ENCODE measurements at places on chromosomes 3 and 15.

- no peak for DNase-seq
These were observed 165.8 kb downstream of the NUP210 start for GRCh38 chr3:13254028-13254951.

DNA sequence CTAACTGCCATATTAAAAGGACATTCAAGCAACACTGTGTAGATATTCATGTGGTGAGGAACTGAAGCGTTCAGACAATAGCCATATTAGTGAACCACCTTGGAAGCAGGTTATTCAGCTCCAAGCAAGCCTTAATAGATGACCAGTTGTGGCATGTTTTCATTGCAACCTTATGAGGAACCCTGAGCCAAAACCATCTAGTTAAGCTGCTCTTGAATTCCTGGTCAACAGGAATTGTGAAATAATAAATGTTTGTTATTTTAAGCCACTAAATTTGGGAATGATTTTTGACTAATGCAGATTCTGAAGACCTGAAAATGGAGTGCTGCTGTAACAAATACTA, 73.0 kb downstream of the SPRED1 start:
- DNase-seq = no peak

DNA sequence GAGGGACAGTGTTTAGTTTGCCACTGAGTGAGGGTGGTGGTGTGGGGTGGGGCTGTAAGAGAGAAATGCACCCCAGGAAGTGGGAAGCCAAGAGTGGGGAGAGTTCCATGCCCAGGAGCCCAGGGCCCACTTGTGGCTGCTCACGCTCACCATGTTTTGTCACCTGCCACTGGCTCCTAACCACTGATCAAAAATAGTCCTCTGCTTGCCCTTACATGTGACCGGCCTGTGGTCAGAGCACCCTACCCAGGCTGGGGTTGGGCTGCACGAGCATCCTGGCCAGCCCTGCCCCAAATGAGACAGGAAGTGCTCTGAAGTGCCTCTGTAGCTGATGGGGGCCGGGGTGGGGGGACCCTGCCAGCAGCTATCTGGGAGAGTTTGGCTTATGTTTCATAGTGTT, 216.3 kb downstream of the RPLP1 start:
- no peak for DNase-seq

DNA sequence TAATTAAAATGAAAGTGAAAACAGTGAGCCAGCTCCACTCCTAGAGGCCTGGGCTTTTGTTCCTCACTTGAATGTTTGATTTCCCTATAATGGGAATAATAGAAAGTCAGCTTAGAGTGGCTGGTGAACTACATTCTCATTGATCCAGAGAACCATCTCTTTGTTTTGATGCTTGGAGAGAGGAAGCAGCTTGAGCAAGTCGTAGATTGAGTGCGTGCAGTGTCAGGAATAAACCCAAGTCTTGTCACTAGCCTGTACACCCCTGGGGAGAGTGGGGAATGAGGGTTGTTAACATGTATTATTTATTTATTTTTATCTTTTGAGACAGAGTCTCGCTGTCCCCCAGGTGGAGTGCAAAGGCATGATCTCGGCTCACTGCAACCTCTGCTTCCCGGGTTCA, 885 bp upstream of the LSG1 start:
- no peak for DNase-seq

DNA sequence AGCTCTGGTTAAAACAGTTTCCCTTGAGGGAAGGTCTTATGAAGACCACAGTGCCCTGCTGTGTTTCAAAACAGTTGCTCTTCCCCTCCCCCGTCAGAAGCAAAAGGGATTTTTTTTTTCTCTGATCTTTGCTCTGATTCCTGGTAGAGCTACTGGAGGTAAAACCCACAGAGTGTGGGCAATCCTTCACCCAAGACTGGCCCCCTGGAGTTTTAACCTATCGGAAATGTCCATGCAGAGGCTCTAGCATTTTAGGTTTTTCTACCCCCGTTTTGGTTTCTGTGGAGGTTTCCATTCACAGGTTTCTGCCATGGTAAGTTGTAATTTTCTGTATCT, 27.7 kb downstream of the GRM2 start:
- DNase-seq = no peak

- no peak for DNase-seq
These were observed 107.7 kb downstream of the TCF12 start for GRCh38 chr15:57026016-57026592.

DNA sequence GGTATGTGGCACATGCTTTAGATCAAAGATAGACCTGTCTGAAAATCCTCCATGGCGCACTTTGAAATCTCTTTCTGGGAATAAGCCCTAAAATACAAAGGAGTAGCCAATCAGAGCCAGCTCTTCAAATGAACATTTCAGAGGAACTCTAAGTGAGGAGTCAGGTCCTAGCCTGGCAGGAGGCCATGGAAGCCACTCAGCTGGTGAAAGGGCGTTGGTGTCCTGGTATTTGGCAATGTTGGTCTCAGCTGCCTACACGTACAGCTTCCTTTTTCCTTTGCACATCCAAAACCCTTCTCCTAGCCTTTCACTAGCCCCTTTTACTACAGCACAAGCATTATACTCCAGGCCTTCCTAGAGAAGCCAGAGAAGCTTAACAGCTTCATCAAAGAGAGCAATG, 5.5 kb downstream of the WDR73 start:
- no peak for DNase-seq

GRCh38 chr3:183275418-183275817, 22.4 kb downstream of the B3GNT5 start:
- no peak for DNase-seq

GRCh38 chr15:62500325-62500724, 335.2 kb upstream of the C2CD4B start:
- DNase-seq = no peak

- DNase-seq = no peak
These were observed 57.0 kb upstream of the CMTM7 start for GRCh38 chr3:32334675-32335074.

Measured in activated naive CD4-positive, alpha-beta T cell (primary cell).